AML-193 (cell line): ENCODE measurements at places on chromosomes 7 and 10.

DNA sequence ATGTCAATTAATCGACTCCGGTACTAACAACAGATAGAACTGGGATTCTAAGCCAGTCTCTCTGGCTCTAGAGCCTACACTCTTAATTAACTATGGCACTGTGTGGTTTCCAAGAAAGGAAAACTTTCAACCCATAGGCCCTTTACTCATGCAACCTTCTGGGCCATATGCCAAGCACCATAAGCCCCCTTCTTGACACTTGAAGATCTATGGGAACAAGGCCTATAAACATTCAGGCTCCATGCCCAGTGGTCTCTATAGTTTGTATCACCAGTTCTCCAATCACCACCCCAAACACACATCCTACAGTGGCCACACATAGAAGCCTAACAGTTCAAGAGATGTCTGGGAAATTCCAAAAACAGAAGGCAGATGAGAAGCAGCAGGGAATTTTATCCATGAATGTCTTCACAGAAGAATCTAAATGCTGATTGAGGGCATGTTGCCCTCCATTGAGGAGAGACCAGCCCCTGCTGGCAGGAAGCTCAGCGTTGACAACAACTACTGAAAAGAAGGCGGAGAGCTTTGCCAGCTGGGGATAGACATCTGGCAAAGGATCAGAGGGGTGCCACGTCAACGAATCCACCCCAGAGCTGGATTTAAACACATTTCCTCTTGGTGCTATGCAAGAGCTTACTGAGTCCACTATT lies 64.4 kb downstream of the GRM3 start:
- no peak for DNase-seq

- no peak for DNase-seq
Measured at GRCh38 chr7:36204044-36204663, 51.1 kb downstream of the EEPD1 start.

DNA sequence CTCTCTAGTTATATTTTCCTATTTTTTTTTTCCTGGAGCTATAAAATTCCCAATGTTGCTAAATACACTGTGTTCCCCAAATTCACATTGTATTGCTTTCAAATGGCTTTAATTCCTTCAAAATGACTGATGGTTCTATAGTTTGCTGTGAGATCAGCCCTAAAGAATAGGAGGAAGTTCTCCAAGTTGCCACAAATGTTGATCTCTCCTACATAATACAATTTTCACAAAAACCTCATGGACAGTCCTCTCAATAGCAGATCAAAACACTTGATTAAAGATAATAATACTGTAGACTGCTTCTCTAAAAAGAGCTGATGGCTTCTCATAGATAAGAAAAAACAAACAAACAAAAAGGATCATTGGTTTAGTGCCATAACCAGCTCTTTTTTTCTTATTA lies 97.8 kb upstream of the CAV2 start:
- no peak for DNase-seq

GRCh38 chr10:123154711-123155505 lies 706 bp downstream of the BUB3 start:
- DNase-seq, result peak; percentile 57

DNA sequence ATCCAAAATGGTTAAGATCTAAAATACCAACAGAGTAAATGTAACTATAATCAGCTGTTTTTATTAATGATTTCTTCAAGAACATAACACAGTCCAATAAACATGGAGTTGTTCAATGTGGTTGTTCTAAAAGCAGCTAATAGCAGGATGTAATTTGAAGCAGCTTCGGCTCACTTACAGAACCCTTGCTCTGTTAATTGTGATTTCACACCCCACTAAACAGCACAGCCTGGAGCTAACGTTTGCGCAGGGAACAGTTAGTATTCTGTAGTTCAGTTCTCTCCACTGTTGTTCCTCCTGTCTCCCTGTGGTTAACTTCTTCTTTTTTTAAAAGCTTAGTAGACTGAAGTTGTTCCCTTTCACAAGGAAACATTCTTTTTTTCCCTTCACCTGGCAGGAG lies 104.0 kb downstream of the GRM3 start:
- DNase-seq, result no peak

DNA sequence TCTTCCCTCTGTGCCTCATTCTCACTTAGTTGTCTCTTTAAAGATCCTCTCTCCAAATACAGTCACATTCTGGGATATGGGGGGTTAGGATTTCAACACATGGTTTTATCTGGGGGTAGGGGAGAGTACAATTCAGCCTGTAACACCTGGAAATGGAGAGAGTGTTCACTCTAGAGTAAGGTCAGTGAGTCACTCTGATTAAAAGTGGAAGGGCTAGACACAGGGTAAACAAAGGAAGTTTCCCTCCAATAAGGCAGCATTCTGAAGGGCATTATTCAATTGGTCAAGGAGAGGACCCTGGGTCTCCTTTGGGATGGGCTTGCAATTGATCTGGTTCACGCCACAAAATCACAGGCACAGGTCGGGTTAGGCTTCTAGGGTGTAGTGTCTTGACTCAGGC lies 232.8 kb upstream of the NPSR1 start:
- no peak for DNase-seq

- DNase-seq, result no peak
Measured at GRCh38 chr10:103776878-103777591, 78.3 kb downstream of the SH3PXD2A start.

- no peak for DNase-seq
Measured at GRCh38 chr10:79116801-79117723, 48.3 kb downstream of the ZMIZ1 start.

DNA sequence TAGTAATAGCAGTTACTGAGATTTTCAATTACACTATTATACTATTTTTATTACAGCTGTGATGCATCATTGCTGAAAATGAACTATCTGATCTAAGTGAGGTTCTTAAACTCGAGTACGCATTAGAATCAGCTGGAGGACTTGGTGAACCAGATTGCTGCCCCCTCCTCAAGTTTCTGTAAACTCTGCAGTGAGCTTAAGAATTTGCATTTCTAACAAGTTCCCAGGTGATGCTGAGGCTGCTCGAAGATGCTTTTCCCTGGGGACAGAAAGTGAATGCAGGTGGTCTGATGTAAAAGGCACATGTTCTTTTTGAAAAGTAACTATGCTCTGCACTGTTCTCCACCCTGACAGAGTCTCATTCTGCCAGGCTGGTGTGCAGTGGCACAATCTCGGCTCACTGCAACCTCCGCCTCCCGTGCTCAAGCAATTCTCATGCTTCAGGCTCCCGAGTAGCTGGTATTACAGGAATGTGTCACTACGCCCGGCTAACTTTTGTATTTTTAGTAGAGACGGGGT lies 12.5 kb downstream of the RNF133 start:
- DNase-seq, result no peak

DNA sequence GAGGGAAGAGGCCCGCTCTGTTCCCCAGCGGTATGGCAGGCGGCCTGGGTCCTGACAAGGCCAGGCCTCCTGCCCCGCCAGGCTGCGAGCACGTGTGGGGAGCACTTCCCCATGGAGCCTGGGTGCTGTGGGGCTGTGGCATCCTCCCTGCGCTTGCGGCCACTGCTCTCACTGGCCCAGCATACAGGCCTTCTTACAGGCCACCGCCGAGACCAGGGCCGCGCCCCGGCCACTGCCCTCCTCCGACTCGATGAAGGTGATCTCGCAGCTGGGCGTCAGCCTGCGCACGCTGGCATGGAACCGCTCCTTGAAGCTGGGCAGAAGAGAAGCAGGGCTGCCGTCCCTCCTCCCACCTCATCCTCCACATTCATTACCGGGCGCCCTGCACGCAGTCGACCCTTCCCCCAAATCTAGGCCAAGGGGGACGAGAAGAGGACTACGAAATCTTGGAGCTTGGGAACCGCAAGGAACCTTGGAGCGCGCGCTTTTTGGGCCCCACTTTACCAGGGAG lies 3.9 kb upstream of the MYL7 start:
- DNase-seq, result no peak

DNA sequence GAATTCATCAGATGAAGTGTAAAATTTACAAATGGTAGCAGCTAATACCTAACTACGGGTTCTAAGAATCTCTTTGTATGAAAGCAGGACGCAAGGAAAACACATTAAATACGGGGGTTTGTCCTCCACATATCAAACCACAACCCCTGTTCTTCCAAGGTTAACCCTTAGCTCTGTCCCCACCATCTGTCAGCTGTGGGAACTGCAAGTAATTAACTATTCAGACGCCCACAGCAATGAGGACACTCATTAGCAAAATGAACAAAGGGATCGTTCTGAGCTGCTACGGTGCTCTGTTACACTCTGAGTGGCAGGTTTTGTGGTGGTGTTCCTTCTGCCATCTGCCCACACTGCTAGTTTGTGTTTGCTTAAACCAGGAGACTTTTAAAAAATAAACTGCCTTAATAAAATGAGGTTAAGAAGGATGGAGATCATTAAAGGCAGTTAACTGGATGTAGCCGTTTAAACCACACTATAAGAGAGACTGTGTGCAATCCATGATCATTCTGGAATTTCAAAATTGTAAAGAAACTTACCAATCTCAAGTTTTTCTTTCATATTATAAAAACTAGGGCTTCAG lies 51.4 kb downstream of the C10orf67 start:
- peak; percentile 4 for DNase-seq

DNA sequence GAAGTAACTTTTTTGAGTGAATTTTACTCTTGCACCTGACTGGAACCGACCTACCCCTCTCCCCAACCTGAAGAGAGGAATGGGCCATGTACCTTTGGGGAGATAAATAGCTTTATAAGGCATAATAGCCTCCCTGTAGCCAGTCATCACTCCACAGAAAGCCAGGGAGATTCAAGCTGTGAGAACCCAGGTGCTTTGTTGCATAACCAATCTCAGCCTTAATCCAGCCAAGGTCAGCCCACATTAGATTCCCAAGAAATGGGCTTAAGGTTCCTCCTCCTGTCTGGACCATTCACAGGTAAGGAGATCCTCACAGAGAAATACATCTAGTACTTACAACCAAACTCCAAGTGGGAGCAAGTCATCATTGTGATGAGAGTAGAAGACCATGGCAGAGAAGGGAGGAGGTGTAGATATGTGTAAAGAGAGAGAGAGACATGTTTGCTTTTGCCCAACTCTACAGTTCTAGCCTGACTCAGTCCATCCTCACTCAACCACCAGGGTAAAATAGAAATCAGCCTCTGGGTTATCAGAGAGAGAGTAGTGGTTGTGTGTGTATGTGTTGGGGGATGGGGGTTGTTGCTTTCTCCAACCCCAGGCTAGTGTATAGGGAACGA lies 23.6 kb downstream of the SKIDA1 start:
- no peak for DNase-seq

DNA sequence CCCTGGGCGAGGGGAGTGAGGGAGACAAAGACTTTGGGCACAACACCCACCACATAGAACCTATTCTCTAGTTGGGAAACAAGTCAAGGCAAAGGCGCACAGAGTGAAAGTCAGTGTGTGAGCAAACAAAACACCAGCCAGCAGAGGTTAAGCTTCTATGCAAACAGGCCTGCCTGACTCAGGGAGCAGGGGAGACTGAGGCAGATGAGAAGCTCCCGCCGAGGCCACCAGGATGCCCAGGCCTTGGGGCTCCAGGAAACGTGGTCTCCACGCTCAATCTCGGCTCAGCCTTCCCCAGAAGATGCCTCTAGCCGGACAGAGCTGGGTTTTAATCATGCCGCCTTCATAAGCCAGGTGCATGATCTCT lies 74.1 kb upstream of the KCNMA1 start:
- no peak for DNase-seq

- DNase-seq, result no peak
Measured at GRCh38 chr7:19957664-19958063, 184.2 kb upstream of the TMEM196 start.

GRCh38 chr10:73094986-73095480 lies 1.6 kb downstream of the P4HA1 start:
- no peak for DNase-seq

DNA sequence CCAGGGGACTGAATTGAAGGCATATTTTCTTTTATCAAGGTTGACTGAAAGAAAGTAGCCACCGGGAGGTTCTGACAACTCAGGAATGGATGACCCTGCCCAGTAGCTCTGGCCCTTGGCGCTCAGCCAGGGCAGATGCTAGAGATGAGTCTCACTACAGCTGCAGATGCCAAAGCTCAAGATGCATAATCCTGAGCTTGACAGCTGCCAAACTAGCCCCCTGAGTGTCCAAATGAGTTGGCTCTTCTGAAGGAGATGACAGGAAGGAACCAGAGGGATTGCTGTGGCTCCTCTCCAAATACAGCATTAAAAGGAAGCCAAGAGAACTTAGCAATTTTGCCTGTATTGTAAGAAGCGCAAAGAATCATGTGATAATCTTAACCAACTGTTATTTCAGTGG lies 78.4 kb downstream of the NXPH1 start:
- no peak for DNase-seq

DNA sequence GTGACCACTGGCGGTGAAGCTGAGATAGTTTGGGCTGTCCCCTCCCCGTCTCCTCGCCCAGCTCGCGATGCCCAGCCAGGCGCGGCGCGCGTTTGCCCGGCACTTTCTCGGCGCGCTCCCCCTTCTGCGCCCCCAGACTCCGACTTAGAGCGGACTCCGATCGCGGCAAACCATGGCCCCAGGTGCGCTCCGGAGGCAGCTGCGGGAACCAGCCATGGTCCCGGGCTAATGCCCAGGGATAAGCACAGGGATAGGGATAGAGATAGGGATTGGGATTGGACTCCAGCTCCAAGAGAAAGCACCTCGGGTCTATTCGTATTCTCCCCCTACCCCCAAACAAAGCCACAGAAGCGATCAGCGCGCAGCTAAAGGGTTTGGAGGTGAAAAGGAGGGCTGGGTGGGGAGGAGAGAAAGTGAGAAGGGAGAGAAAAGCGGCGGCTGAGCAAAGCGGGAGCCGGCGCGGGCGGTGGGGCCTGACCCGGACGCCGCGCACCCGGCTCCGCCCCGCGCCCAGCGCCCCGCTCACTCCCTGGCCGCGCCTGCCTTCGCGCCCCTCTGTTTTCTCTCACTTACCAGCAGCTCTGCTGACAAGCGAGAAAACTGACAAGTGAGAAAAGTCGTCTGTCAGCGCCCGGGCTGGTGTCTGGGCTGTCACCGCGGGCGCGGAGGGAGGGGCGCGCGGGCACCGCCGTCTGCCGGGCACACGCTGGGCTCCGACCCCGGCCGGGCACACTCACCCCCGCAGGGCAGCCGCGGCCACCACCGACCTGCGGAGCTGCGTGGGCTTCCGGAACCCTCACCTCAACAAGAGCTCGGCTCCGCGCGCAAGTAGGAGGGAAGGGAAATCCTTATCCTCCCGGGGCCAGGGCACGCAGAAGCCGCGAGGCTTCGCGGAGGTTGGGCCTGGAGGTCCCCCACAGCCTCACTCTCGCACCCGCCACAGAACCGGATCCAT lies at the start of gene PDE1C:
PDE1C (minus strand) TSS at position 2 of the 955 bp plus-strand sequence.
- DNase-seq, result no peak

GRCh38 chr10:1366811-1367425 lies 310.7 kb downstream of the WDR37 start:
- no peak for DNase-seq

DNA sequence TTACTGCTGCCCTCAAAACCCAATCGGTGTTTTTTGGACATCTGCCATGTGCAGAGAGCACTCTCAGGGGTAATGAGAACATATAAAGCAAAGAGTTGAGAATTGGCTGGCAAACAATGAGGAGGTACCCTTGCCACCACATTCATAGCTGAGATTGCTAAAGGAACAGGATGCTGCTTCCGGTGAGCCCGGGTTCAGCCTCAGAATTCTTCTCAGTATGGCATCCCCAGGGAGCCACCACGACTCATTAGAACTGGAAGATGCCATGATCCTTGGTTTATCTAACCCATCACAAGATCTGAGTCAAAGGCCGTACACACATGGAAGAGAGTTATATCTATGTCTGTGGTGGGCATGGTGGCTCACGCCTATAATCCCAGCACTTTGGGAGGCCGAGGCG lies 174.4 kb downstream of the ARID5B start:
- DNase-seq, result no peak
